ENCODE measurements at places on chromosomes 2 and 18.

DNA sequence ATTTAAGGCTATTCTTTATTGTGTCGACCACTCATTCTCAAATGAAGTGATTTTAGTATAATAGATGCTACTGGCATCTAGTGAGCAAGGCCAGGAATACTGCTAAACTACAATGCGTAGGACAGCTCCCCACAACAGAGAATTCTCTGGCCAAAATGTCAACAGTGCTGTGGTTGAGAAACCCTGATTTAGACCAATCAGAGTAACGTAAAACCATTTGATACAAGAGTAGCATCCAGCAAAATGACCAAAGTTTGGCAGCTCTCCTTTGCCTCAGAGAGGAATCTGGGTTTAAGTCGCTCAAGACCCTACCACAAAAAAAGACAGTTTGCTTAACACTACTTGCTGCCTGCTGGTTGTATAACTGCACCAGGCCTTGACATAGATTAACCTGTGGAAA is 37.0 kb upstream of the TTN start:
- DNase-seq, result no peak

DNA sequence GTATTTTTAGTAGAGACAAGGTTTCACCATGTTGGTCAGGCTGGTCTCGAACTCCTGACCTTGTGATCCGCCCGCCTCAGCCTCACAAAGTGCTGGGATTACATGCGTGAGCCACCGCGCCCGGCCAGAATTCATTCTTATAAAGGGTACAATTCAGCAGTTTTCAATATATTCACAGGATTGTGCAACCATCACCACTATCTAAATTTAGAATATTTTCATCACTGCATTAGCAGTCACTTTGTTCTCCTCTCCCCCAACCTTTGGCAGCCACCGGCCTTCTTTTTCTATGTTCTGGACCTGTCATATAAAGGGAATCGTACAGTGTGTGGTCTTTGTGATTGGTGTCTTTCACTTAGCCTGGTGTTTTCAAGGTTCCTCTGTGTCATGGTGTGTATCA is 40.7 kb downstream of the TCF7L1 start:
- DNase-seq, result no peak

GRCh38 chr2:164622338-164623106 is 1.2 kb upstream of the GRB14 start:
- no peak for DNase-seq

GRCh38 chr2:218366621-218367414 is 10.2 kb downstream of the CATIP start:
- DNase-seq, result no peak

GRCh38 chr2:74063486-74063885 is 78.8 kb downstream of the TET3 start:
- no peak for DNase-seq

All from activated CD4-positive, alpha-beta T cell treated with anti-CD3 and anti-CD28 coated beads, Interleukin-2, amount 50 U/mL, for 1 hour (primary cell).